ENCODE measurements at places on chromosomes 1 and 21. TPM values are rescaled to one million over a fixed set of nuclear protein-coding genes. Genes with fewer than 3 reads are reported as not detected.

GRCh38 chr1:232111611-232112010 lies 485.0 kb downstream of the DISC1 start:
- no peak for DNase-seq

DNA sequence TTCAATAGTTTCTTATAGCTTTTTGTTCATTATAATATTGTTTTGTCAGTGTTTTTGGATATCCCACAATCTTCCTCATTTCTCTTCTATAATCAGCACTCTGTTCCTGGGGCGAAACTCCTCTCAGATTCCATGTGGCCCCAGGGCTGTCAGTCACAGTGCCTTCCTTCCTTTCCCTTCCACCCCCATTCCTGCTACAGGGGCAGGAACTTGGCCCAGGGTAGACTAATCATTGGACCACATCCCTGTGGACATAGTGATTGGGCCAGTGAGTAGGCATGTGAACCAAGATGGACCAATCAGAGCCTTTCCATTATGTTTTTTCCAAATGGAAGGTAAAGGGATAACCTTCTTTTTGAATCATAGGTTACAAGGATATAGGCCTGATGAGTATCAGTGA lies 78.3 kb downstream of the PGM1 start:
- no peak for DNase-seq

DNA sequence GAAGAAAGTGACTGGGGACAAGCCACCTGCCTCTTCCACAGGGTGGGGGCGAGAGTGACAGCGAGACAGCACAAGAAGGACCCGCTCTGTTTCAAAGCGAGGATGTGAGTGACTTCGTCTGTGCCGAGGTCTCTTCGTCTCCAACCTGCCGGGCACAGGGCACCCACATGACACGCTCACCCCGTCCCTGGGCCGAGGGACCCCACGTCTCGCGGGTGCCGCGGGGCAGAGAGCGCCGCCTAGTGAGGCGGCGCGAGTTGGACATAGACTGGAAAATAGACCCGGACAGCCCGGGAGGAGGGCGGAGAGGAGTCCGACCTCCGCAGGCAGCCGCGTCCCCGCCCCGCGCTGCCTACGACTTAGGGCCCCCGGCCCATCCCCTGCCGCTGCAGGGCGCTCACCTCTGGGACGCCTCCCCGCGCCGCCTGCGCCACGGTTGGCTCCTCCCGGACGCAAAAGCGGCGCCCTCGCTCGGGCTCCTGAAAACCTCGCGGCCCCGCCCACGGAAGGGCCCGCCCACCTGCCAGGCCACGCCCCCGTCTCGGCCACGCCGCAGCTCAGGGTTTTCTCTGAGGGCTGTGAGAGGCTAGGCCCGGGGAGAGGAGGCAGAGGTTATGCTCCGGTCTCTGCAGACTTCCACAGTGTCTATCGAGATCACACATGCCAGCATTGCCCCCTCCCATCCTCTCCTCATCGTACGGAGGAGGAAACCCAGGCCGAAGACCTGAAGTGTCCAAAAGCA lies at the start of gene TLR5:
TLR5 (minus strand) TSS at position 454 of the 742 bp plus-strand sequence. CDS start 30,217 bp downstream, outside the sequence.
- DNase-seq = peak; percentile 84

DNA sequence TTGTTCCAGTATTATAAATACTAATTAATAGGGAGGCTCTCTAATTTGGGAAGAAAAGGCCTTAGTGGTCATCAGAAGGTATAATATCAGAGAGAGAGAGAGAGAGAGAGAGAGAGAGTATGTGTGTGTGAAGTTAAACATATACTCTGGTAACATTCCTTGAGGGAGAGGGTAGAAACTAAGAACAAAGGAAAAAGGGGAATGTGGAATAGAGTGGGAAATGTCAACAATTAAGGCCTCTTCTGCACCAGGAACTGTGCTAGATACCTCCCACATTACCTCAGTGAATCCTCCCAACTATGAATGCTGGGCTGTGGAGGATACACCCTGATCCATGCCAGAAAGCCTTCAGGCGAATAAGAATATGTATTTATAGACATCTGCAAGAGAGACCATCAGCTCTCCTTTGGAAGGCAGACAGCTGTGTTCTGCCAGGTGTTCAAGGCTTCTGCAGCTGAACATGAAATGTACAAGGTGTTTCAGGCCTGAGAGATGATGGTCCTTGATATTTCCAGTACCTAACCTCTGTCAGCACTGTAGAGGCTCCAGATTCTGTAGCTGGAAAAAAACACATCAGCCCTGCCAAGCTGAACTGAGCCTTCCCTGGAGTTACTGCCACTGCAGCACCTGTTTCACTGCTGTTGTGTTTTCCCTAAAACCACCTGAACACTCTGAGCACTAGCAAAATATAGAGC lies 29.1 kb downstream of the TBX15 start:
- no peak for DNase-seq

- DNase-seq = no peak
These were observed 53.8 kb downstream of the NGF start for GRCh38 chr1:115284209-115284608.

GRCh38 chr1:31891280-31891679 lies 46.9 kb downstream of the PTP4A2 start:
- DNase-seq = no peak

LRRC3 gene
- total RNA-seq = 0.88 TPM

GRCh38 chr1:182771187-182771984 lies 18.2 kb upstream of the NPL start:
- no peak for DNase-seq

MROH7 gene
- total RNA-seq = not detected

DNA sequence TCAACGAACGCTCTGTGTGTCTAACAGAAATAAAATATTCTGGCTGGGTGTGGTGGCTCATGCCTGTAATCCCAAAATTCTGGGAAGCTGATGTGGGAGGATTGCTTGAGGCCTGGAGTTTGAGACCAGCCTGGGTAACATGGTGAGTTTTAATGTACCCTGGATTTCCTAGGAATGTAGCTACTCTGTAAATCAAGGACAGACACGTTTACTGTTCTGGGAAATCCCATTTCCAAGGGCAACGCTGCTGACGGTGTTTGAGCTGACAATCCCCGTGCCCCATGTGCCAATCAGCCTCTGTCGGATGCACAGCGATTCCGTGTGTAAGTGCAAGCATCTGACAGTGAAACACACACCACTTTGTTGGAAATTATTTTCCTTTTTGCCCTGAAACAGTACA lies 8.0 kb downstream of the CORT start:
- no peak for DNase-seq

GRCh38 chr1:11646317-11646716 lies 7.9 kb downstream of the FBXO2 start:
- DNase-seq = no peak

ETNK2 gene
- 4.2 TPM for total RNA-seq

- no peak for DNase-seq
These were observed 134.8 kb upstream of the WNT4 start for GRCh38 chr1:22277662-22278061.

- no peak for DNase-seq
These were observed 4.0 kb upstream of the RCAN3 start for GRCh38 chr1:24498589-24498988.

OR6N1 gene
- not detected for total RNA-seq

DNA sequence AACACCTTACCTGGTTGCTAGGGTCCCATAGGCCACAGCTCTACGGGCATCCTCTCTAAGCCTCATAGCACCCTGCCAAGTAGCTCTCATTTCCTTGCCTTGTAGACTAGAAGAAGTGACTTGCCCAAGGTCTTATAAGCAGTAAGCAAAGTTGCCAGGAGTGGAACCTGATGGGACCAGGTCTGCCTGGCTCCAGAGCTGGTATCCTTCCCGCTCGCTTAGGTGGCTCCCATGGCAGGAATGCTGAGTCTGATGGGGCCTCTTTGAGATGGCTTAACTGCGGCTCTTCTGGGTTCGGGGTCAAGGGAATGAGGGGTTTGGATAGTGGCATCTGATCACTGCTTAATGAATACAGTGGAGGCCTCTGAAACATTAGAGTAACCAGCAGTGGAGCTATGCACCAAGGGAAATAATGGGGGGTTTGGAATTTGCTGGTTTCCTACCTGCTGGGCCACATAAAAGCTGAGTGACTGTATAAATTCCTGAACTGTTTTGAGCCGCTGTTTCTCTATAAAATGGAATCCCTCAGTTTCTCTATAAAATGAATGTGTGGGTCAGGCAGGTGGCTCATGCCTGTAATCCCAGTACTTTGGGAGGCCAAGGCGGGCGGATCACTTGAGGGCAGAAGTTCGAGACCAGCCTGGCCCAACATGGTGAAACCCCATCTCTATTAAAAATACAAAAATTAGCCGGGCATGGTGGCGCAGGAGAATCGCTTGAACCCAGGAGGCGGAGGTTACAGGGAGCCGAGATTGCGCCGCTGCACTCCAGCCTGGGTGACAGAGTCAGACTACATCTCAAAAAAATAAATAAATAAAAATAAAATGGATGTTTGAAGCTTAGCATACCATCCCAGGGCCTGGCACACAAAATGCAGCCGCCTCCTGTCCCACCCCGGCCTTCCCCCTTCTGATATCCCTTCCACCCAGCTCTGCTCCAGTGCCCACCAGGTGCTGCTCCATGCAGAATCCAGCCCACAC lies 12.4 kb downstream of the FAM151A start:
- DNase-seq = no peak

CLDN8 gene
- not detected for total RNA-seq

GRCh38 chr1:62237950-62238374 lies 43.3 kb downstream of the L1TD1 start:
- DNase-seq = no peak

EXTL1 gene
- 0.26 TPM for total RNA-seq

DNA sequence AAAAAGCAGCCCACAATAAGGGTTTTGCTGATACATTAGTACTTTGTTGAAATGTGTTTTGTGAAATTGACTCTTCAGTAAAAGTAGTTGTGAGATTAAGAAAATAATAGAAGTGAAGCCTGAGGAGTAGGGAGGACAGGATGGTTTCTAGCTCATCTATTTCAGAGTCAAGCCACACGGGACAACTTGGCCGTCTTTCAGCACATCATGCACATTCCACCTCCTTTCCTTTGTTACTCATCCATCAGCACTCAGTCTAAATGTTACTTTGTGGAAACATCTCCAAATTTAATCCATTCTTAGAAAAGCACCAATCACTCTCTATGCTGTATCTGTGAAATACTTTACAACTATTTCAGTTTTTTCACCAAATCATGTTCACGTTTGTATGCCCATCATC lies 223.3 kb downstream of the FGGY start:
- no peak for DNase-seq

Measured in naive thymus-derived CD8-positive, alpha-beta T cell (primary cell).